ENCODE measurements at places on chromosomes 6 and 20.

DNA sequence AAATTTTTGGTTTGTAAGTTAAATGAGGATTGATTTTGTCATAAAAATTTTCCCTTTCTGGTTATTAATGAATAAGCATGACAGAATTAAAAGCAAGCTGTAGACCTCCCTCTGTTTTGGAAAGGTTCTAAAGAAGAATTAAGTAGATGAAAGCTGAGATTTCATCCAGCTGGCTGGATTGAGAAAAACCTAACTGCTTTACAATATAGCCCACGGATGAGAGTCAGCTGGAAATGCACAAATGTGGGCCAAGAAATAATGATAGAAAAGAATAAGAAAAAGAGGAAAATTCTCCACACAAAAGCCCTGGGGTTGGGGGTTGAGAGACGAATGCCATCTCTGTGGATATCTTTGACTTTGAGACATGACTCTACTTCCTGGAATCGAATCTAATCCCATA, 631.6 kb downstream of the HDGFL1 start:
- no peak for DNase-seq

DNA sequence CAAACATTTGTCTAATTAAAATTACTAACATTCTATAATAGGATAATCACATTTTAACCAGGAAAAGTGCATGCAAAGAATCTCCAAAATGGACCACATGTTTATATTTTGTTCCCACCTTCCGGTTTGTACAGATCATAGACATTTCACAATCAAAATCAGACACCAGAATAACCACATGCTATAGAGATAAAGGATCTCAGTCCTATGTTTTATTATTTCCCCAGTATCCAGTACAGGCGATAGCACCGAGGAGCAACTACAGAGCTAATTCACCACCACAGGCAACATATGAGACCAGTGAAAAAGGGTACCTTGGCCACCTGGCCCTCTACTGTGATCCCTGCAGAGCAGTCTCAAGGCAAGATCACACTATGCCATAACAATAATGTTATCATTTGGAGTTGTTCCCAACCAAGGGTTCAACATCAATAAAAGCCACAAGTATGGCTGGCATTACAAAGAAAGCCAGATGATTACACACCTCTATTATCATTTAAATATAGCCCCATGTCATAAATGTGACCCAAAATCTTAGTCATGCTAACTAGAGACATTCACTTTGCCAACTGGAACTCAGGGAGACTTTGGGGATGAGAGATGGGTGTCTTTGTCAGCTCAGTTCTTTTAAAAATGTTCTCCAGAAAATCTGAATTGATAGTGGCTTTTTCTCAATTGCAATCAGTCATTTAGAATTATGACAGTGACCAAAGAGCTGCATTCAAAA, 46.7 kb downstream of the RALGAPA2 start:
- DNase-seq, result no peak

DNA sequence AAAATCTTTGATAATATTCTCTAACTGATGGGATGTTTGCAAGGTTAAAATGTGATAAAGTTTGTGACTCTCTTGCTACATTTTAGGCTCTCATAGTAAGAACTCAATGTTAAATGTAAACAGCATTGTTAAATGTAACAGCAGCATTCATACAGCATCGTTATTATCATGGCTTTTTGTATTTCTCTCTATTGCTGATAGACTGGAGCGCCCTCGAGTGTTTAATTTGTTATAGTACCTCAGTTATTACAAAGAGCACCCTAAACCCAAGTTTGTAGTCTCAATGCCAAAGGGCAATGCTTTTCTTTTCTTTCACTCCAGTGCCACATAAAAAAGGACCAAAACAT, 14.9 kb upstream of the TTPAL start:
- no peak for DNase-seq

DNA sequence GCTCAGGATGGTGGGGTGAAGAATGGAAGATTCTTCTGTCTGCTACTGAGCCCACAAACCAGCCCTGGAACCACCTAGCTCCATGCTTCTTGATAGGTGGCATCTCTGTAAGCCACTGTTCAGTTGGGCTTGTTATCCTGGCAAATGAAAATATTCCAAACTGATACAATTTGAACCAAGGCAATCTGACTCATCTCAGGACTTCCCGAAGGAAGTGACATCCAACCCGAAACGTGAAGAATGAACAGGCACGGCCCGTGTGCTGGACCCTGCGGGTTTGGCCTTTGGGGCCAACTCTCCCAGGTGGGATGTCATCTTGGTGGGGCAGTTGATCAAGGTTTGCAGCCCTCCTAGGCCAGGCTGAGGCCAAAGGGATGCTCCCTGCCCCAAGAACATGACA, 160.3 kb downstream of the PREX1 start:
- no peak for DNase-seq

GRCh38 chr20:13839421-13840092, 54.7 kb downstream of the NDUFAF5 start:
- DNase-seq, result no peak

DNA sequence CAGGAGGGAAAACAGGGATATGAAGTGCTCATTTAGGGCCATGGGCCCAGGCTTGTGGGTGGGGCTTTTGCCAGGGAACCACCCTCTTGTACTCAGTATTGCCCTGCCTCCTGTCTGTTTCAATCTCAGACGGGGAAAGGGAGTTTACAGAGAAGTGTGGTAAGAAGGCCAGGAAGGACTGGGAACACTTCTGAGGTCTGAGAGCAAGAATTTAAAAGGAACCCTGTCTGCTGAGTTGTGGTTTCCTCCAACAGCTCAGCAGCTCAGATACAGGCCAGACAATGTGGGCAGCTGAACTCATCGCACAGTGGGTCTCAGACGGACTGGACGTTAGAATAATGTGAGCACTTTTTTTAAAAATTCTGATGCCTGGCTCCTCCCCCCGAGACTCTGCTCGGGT, 354.1 kb upstream of the ARID1B start:
- DNase-seq, result no peak
